ENCODE measurements at places on chromosomes 1 and 21. TPM values are rescaled to one million over a fixed set of nuclear protein-coding genes. Genes with fewer than 3 reads are reported as not detected.

The CLCN6 gene
- total RNA-seq = 16.7 TPM

The ZNF684 gene
- 6.0 TPM for total RNA-seq

The MYBPH gene
- total RNA-seq = not detected

The RNU1-1 gene
- 3,235 TPM for total RNA-seq

The TEX38 gene
- total RNA-seq = not detected

GRCh38 chr1:16986962-16987361, 6.5 kb upstream of the MFAP2 start:
- no peak for DNase-seq

DNA sequence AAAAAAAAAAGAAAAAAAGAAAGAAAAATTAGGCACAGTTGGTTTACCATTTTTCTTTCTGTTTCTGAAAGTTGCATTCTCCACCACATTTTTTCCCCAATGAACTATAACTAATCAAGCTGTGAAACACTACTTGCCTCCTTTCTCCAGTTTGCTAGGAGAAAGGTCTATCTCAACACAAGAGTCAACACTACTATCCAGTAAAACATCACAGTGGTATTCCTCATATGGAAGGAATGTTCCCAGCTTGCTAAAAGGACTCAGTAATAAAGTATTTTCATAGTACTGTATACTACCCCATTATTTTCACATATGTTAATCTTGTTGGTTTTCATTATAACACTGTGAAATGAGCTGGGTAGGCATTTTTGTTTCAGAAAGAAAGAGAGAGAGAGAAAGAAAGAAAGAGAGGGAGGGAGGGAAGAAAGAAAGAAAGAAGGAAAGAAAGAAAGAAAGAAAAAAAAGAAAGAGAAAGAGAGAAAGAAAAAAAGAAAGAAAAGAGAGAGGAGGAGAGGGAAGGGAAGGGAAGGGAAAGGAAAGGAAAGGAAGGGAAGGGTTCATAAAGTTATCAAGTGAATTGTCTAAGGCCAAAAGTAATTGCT, 7.9 kb downstream of the PTGER3 start:
- DNase-seq = no peak

GRCh38 chr1:105243411-105243810, 1493.7 kb downstream of the AMY1C start:
- DNase-seq = no peak

- no peak for DNase-seq
These were observed 62.1 kb downstream of the SKI start for GRCh38 chr1:2290171-2290578.

DNA sequence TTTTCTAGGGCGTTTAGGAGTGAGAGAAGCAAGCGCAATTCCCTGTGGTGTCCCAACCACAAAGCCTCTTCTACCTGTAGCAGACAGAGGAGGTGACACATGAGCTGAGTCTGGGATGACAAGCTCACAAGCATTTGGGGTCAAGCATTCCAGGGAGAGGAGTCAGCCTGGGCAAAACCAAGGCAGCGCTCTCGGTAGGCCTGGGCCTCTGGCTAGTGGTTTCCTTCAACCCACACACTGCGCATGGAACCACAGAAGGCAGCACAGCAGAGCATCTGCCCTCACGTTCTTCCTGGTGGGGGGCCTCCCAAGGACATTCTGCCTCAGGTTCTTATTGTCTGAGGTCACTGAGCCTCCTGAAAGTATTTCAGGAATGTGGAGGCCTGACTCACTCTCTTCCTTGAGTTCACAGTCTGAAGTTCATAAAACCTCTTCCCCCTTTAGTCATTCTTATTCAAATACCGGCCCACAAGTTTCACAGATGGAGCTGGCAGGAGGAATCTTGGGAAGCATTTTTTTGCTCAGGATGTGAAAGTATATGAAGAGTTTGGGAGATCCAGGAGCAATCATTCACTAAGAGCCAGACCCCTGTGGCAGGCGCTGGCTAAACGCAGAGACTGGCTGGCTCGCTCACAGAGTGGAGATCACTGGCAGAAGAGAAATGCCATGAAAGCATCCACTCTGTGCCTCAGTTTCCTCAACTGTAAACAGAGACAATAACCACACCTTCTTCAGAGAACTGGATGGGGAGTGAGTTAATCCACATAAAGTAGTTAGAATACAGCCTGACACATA, 26.8 kb downstream of the CCN1 start:
- DNase-seq = peak; percentile 100

GRCh38 chr1:111731956-111732355, 7.2 kb downstream of the INKA2 start:
- no peak for DNase-seq

GRCh38 chr1:93463960-93464359, 16.0 kb downstream of the FNBP1L start:
- DNase-seq = no peak

DNA sequence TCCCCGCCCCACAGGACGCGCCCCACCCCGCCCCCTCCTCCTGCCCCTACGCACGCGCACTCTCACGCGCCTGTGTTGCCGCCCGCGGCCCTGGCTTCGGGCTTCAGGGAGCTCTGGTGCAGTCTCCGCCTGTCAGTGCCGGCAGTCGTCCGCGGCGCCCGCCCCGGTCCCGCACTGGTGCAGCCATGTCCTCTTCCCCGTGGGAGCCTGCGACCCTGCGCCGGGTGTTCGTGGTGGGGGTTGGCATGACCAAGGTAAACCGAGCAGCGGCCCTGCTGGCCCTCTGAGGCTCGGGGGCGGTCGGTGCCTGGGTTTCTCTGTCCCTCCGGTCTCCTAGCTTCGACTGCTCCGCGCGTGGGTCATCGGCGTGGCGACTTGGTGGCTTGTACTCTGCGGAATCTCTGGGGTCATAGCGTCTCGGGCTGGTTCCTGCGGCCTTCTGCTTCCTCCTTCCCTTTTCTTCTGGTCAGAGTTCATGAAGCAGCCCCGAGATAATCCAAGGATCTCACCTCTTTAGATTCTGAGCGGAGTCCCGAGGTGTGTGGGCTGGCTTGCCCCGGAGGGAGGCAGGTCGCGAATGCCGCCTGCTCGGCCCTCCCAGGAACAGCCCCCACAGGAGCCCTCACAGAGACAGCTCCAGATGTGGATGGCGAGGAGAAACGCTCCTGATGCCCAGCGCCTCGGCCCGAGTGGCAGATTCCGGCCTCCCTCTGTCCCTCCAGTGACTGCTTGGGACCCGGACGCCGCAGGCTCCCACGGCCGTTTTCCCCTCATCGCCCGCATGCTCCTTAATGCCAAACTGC, at the start of gene SCP2:
TSS of gene SCP2 (plus strand) at position 65 of the 803 bp plus-strand sequence. CDS start at position 186, 121 bp downstream.
- peak; percentile 45 for DNase-seq

DNA sequence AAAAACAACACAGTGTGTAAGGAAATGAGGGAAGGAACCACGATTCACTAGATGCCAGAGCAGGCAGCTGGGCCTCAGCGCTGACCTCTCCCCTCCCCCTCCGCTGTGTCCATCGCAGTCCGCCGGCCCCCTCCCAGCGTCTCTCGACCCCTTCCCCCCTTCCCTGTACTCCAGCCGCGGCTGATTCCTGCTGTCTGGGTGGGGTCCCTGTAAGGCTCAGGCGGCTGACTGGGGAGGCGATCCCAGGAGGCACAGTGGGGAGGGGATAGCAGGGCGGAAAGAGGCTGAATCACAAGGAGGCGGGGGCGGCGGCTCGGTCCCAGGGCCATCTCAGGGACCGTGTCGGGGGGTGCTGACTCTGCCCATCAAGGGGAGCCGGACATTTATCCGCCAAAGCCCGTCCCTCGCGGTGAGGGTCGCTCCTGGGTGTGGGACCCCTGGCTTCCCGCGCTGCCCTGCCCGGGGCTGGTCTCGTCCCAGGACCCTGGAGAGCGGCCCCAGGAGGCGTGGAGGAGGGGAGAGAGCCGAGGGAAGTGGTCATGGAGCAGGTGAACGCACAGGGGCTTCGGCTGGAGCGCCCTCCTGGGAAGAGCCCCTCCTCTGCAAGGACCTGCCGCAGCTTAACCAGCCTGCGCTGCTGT, 241.9 kb downstream of the PTPRU start:
- DNase-seq = no peak

GRCh38 chr1:216804111-216804510, 80.9 kb upstream of the ESRRG start:
- DNase-seq = no peak

GRCh38 chr1:59223989-59224634, 72.8 kb upstream of the FGGY start:
- no peak for DNase-seq

DNA sequence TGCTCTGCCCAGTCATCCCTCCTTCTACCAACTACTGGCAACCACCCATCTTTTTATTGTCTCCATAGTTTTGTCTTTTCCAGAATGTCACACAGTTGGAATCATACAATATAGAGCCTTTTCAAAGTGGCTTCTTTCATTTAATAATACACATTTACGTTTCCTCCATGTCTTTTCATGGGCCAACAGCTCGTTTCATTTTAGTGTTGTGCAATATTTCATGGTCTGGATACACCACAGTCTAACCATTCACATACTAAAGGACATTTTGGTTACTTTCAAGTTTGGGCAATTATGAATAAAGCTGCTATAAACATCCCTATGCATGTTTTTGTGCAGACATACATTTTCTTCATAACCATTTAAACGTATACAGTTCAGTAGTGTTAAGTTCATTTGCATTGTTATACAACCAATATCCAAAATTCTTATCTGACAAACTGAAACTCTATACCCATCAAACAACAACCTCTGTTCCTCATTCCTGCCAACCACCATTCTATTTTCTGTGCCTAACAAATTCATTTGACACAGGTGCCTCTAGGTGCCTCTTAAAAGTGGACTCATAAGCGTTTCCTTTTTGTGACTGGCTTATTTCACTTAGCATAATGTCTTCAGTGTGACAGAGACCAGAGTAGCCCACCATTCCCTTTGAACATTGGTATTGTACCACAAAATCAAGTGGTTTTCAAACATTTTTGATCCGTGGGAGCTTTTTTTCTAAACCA, 138.1 kb downstream of the NR5A2 start:
- DNase-seq = no peak

DNA sequence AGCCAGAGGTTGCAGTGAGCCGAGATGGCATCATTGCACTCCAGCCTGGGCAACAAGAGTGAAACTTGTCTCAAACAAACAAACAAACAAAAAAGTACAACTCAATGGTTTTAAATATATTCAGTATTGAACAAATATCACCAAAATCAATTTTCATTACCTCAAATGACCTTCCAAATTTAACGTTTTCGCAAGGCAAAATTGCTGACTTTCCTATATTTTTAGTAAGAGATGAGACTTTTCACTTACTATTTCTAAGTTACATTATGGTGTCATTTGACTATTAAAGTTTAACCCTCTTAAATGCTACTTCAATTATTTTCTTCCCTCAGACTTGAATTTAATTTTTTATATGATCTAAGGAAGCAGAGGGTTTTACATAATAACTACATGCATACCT, 23.0 kb upstream of the ABCB10 start:
- DNase-seq = no peak

- no peak for DNase-seq
These were observed 672 bp downstream of the POMGNT1 start for GRCh38 chr1:46197560-46197963.

DNA sequence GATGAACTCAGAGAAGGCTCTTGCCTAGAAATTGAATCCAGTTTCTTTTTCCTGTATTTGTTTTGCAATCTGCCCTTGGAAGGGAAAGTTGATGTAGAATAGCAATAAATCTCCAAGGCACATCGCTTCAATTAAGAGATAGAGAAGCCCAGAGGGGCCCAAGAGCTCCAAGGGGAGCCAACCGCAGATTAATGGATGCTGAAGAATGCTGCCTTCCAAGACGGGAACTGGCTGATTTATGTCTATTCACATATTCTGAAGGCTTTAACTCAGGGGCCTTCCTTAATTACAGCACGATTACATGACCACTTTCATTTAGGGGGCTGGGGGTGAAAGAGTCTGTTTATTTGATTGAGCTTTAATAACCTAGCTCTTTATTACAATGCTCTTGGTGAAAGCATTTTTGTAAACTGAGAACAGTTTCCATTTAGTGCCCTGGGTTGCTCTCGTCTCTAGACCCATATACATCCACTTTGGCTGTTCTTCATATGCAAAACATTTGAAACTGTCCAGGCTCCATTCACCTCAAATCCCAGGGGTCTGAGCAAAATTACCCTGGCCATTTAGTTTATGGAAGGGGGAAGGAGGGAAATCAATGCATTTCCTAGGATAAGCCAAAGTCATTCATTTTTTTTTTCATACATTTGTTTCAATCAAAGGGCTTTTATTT, 87.4 kb upstream of the CLDN14 start:
- DNase-seq = no peak

- no peak for DNase-seq
These were observed 392 bp downstream of the GSTM2 start for GRCh38 chr1:109668123-109668775.

- no peak for DNase-seq
These were observed 66.9 kb downstream of the TRABD2B start for GRCh38 chr1:47930210-47930840.

Measured in PC-9 (cell line).